ENCODE measurements at places on chromosomes 2 and 18.
A peak's percentile ranks its signal among the peaks of the same experiment; 100 is the strongest.

DNA sequence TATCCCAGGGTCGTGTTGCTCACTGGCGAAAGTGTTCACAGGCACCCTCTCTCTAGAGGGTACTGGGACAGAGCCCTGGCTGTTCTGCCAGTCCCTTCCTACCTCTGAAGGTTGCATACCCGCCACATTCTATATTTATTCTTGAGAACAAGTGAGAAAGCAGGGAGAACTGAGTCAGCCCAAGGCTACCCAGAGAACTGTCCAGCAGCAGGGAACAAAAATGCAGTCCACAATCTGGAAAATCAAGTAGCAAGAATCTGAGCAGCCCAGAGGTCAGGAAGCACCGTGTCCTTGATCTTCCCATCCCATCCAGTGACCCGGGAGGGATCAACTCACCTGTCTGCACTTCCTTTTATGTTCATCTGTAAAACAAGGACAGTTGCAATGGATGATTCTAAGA, 164.1 kb downstream of the FBXO15 start:
- DNase-seq = no peak

DNA sequence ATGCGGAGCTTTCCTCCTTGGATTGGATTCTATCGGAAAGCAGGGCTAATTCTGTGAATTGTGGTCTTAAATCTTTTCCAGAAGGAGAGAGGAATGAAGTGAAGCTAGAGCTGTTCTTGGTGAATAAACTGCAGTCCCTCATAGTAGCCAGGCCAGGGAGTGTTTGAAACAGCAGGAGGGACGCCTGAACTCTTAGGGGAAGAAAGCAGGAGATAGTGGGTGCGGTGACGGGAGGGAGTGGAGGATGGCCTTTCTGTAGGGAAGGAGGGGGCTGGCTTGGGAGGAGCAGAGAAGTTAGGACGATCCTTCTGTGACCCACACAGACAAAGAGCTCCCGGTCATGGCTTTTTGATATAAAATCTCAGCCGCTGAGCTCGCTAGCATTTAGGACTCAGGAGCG, 47.5 kb upstream of the KCNF1 start:
- no peak for DNase-seq

- DNase-seq = no peak
These were observed 15.6 kb upstream of the PSD4 start for GRCh38 chr2:113157897-113158753.

DNA sequence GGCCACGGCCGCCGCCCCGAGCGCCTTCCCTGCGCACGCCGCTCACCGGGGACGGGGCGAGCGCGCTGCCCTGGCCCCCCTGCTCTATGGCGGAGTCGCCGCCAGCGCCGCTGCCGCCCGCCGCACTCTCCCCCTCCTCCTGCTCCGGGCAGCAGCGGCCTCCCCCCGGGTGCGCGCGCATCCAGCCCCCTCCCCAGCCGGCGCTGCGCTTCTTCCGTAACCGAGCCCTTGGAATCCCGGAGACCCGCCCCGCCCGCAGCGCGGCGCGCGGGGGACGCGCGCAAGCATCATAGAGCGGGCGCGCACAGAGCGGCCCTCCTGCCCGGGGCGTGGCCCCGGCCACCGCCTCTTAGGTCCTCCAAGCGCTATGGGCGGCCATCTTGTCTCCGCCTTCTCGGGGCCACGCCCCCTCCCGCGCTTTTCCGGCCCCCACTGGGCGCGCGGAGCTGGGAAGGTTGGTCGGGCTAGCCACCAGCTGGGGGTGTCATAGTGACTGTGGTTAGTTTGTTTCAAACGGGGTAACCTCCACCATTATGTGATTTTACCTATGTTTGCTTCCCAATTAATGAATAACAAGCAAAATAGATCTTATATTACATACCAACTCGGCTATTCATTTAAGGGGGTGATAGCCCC, at the start of gene MBD2:
Gene MBD2 (minus strand): TSS at position 291 of the 636 bp plus-strand sequence. CDS start 110 bp downstream, at position 181.
- DNase-seq = peak; percentile 89

DNA sequence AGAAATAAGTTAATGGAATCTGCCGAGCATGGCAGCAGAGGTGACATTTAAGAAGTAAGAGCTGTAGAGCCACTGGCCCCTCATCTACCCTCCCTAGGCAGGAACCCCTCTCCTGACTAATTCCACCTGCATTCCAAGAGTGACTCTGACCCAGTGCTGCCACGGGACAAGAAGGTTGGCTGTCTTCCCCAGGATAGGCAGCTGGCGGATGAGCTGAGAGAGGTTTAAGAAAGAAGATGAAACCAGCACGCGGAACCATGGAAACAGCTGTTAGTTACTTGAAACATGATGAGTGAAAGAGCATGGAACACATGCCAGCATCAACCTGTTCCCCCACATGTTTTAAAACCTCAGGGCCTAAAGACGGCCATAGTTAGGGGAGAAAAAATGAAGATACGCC, 74.1 kb downstream of the RND3 start:
- DNase-seq = no peak

DNA sequence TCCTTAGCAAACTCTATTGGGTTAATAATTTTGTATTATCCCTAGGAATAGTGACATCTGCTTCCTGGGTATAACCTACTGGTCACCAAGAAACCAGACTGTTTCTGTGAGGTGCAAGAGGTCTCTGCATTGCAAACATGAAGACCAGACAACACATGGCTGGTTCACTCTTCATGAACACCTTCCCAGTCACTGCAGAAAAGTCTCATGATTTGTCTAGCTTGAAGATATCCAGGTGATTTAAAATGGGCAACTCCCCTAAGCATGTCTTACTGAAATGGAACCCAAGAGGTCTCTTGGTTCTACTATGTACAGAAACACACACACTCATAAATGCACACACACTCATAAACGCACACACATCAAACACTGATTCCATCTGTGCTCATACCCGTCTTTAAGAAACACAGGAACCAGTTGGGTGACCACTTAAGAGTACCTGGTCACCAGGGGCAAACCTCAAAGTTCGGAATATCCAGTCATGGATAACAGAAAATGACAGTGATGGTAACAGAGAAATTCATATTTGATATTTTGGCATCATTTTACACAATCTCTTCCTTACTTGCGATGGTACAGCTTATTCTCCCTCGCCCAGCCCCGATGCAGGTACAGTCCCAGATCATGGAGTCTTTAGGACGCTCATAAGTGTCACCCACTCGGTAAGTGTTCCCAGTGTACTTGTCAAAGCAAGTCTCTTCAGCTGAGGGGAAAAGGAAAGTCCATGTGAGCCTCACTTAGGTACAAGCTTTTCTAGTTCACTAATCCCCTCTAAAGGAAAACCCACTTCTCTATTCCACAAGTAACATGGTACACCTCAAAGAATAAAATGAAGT, 2.9 kb downstream of the FN1 start:
- DNase-seq = no peak

DNA sequence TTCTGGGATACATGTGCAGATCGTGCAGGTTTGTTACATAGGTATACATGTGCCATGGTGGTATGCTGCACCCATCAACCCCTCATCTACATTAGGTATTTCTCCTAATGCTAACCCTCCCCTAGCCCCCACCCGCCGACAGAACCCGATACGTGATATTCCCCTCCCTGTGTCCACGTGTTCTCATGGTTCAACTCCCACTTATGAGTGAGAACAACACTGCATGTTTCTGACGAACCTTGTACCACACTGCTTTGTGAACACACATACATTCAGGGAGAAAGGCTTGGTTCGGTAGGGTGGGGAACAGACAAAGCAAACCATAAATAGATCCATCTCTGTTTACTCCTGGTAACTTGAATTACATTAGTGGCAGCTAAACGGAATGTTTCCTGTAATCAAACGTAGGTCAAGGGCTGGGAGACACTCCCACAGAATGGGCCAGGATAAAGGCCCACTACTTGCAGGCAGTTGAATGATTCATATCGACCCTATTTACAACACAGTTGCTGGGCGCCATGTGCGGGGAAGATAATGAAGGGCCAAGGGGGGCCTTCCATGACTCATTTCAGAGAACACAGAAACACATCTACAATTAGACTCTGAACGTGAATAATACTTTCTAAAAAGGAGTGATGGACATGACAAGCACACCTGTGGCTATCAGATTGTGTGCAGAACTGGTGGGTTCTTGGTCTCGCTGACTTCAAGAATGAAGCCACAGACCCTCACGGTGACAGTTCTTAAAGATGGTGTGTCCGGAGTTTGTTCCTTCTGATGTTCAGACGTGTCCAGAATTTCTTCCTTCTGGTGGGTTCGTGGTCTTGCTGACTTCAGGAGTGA, 56.8 kb upstream of the KIDINS220 start:
- DNase-seq = no peak

DNA sequence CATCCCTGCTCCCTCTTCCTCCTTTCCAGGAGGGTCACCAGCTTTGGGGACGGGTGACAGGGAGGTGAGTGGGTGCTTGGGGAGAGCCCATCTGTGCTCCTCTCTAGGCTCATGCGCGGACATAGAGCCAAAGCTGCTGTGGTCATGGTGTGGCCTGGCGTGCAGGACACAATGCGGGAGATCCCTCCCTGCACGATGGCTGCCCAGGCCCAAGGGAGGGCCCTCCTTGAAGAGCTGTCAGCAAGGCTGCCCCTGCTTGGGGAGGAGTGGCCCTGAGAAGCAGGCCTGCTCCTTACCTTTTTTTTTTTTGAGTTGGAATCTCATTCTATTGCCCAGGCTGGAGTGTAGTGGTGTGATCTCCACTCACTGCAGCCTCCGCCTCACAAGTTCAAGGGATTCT, 111.4 kb downstream of the DYSF start:
- DNase-seq = no peak

DNA sequence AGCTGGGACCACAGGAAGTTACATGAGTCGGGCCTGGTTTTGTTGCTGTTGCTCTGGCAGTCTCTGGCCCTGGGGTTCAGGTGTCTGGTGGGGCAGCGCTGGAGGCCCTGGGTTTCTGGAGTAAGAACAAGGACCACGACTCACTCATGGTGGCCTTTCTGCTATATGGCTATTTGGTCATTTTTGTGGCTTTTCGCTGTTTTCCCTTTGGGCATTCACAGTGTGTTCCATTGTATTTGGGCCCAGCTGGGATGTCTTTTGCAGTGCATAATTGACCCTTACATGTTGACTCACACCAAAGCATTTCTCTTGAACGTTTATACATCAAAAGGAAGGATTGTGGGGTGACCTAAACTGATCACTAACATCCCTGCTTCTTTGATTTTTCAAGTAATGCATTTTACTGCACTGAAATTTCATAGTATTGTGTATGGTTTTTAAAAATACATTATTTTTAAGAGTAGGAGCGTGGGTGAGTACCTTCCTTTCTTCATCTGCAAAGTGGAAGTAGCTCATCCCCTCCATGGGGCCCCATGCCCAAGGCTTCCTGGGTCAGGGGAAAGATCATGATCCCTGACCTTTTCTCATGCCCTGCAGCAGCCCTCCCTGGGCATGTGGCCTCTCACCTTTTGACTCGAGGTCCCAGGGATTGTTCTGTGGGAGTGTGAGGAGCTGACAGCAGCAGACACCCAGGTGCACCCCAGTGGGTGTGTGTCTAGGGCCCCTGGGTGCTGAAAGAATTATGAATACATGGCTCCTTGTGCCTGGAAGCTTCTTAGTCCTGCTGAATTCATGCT, 225.5 kb downstream of the AGAP1 start:
- no peak for DNase-seq

- no peak for DNase-seq
These were observed 356.6 kb downstream of the FBXO15 start for GRCh38 chr18:73791081-73791480.

DNA sequence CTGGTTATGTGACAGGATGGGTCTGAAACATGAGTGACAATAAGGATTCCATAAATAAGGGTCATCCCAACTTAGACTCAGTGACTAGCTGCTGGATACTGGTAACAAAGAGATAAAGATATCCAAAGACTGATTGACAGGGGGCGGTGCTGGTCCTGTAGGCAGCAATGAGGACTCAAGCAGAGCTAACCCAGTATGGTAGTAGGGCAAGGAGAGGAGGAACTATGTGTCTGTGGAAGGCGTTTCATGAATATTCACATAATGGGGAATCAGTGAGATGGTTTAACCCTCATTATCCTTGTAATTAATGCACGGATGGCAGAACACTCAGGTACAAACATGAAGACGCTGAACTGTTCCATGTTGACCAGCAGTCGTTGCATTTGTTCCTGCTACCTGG, 102.5 kb upstream of the EML6 start:
- DNase-seq = no peak

DNA sequence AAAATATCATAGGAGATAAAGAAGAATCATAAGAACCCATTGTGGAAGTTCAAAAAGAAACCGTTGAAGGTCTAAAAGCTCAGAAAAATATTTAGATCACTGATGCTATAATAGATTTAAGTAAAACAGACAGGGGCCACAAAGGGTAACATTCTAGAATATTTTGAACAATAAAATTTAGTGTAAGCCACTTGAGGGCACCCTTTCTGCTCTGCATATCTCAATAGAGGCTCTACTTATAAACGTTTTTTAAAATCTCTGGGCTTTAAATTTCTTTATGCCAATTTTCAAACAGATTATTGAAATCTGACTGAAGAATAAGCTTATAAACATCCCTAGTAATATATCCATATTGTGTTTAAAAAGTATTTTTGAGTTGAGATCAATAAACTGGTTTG, 57.6 kb upstream of the IL1RL1 start:
- DNase-seq = no peak

- DNase-seq = no peak
These were observed 121.8 kb downstream of the ALK start for GRCh38 chr2:29799628-29800027.

GRCh38 chr2:218798767-218799504, 17.0 kb downstream of the CYP27A1 start:
- DNase-seq = no peak

- DNase-seq = no peak
These were observed 19.4 kb downstream of the INHBB start for GRCh38 chr2:120365236-120365793.

DNA sequence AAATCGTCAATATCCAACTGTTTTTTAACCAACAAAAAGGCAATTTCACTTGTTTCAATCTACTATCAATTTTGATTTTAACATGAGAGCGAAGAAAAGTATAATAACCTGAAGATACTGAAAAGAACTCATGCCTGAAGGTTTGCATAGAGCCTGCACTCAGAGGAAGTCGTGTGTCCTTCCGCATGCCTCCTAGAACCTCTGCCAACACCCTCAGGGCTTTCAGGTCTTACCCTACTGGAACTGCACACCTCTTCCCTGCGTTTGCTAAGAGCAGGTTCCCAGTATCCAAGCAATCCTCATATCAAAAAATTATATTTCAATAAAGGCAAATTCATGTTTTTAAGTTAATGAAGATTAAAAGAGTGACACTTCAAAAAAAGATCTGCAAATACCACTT, 74.7 kb downstream of the PIAS2 start:
- no peak for DNase-seq

DNA sequence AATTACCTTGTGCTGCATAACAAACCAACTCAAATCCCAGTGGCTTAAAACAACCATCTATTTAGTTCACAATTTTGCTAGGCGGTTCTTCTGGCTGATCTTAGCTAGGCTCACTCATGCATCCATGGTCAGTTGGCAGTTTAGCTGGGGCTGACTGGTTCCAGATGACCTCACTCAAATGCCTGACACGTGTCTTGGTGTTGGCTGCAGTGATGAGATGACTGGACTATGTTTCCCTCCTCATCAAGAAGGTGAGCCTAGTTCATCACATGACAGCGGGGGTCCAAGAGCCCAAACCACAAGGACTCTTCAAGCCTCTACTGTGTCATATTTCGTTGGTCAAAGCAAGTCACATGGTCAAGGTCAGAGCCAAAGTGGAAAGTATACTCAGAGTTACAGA, 42.7 kb upstream of the ACTR3 start:
- no peak for DNase-seq
